Right lobe of liver (tissue), 6 donors: ENCODE measurements at places on chromosomes 1 and 21.

DNA sequence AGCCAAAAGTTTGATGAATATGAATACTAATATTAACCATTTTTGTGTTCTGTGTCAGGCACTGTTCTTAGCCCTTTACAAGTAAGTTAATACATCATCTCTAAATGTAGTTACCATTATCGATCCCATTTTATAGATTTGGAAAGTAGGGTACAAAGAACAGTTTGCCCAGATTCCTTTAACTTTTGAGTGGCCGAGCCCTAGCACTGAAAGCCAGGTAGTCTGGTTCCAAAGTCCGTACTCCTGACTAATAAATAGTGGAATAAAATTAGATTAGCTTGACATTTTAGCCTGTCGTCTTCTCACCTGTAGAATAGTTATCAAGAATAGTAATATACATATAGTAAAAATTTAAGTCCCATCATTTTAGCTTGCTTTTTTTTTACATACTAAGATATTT is 70.6 kb downstream of the PTBP2 start:
- DNase-seq = no peak

DNA sequence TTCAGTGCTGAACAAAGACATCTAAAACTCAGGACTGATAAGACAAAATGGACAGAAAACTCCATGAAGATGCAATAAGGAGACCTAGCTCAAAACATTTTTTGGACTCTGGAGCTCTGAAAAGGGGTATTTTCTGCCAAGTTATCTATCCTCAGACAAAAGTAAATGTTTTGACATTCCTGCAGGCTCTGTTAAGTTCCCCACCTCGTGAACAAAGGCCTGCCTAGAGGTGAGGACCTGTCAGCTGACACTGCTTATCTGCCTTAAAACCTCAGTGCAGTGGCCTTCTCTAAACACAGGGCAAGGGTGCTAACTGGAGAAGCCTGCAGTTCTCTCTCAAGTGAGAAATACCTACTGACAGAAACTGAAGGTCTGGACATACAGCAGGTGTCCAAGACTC is 41.1 kb downstream of the COLGALT2 start:
- DNase-seq = no peak

GRCh38 chr21:45640001-45640887 is 3.3 kb upstream of the PCBP3 start:
- no peak for DNase-seq

- DNase-seq = no peak
These were observed 269.4 kb downstream of the BACH1 start for GRCh38 chr21:29568020-29568697.

DNA sequence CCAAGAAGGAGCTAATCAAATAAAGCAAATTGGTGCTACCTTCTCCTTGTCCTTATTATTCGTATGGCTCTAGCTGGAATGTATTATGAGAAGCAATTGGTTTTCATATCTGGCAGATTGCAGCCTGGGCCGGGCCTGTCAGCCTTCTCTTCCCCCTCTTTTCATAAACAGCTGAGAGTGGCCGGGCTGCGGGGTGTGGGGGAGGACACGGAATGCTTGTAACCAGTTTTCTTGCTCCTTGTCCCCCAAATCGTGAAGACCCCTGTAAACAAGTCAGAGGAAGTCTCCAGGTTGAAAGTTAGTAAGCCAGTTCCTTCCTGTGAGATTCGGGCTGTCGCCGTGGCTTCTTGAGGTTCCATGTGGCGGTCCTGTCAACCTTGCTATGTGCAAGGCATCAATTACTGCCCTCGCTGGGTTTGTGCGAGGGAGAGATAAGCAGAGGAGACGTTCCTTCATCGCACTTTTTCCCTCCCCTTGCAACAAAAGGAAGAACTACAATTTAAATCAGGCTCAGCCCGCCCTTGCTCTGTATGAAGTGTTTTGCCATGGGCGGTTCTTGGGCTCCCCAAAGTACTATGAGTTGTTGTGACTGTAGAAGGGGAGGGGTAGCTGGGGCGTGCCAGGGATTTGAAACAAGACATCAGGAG is 450.7 kb downstream of the CAMTA1 start:
- DNase-seq = no peak

DNA sequence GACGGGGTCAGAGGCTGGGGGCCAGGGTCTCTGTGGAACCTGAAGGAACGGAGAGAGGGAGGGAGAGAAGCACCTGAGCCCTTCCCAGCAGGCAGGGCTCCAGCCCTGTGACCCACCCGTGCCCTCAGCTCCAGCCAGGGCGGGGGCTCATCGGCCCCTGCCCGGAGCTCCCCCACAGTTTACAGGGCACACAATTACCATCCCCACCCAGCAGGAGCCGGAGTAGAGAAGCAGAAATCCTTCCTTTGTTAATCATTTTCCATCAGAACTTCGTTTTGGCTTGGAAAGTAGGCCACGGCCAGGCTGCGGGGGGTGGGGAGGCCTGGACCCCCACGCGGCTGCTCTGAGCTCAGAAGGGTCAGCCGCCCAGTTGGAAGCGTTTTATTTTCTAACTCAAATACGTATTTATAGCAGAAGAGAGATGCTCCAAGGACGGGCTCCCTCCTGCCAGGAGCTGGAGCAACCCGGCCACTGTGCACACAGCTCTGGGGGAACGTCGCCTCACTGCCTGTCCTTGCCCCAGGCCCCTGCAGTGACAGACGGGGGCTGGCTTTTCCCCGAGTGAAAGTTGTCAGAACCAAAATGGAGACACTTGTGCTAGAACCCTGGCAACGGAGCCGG is 42.7 kb upstream of the ADARB1 start:
- DNase-seq = no peak

DNA sequence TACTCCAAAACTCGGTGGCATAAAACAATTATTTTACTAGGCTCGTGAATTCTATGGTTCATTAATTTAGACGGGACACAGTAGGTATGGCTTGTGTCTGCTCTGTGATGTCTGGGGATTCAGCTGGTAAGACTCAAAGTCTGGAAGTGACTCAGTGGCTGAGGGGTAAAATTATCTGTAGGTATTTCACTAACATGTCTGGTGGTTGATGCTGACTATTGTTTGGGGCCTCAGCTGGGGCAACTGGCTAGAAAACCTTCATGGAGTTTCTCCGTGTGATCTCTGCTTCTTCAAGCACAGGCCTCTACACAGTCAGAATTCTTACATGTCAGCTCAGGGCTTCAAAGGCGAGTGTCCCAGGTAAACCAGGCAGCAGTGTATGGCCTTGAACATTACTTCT is 41.2 kb upstream of the KLF17 start:
- DNase-seq = no peak

GRCh38 chr1:159275891-159276290 is 26.2 kb upstream of the FCER1A start:
- no peak for DNase-seq

DNA sequence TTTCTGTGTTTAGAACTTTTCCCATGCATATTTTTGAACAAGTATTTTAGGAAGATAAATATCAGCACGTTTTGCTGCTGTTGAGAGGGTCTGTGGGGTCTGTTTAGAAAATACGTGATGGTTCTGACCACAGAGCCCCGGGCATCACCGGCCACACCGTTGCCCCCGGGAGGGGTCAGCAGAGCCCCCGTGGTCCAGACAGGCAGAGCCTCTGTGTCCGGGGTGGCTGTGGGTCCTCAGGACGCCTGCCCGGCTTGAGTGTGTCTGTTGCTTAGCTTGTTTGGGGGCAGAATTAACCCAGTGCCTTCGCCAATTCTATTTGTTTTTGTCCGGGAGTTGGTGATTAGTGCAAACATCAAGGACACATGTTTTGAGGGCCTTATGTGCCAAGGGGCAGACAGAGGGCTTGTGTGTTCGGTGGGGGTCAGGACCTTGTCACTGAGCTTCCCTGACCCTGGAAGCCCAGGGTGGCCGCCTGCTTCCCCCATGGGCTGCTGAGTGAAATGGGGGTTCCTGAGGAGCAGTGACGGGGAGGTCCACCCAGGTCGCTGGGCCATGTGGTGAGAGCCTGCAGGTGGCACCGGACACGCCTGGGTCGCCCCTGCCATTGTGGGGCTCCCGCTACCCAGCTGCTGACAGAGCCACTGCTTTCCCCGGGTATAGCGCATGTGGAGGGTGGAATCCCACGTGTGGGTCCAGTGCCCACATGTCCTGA is 122.2 kb downstream of the SIK1 start:
- DNase-seq = peak; percentile 50

GRCh38 chr1:200332716-200333115 is 77.1 kb downstream of the ZNF281 start:
- no peak for DNase-seq

DNA sequence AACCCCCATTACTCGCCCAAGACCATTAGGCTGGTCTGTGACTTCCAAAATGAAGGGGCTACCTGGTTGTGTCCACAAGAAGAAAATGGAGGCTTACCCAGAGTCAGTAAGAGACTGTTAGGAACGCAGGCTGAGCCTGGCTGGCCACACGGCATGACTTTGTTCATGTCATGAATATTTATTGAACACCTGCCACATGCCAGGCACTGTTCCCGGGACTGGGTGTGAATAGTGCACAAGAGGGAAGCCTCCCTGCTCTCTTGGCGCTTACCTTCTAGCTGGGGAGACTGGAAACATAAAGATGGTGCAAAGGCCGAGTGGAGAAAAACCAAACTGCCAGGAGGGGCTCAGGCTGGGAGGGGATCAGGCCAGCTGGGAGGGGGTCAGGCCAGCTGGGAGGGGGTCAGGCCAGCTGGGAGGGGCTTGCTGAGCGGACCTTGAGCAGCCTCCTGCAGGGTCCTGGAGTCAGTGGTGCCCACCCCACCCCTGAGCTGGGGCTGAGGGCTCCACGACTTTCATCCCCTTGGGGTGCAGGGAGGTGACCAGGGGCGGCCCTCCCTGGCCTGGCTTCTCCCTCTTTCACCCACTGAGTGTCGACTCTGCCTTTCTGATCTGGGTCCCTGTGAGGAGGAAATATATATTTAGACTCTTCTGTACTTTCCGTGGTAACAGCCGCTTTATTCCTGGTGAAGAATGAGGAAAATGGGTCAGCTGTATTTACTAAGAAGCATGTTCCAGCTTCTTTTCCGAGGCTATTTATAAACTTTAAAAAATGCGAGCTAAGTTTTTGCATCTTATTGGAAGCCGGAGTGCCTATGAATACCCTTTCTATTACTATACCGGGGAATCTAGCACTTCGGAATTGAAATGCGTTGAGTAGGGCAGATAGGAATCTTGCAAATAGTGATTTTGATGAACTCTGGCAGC is 139.0 kb downstream of the CAMTA1 start:
- no peak for DNase-seq

GRCh38 chr1:154324669-154325582 is at the start of gene ATP8B2:
Gene ATP8B2, plus strand, starts transcription at chr1:154325525. Its CDS starts 2,617 bp downstream, at chr1:154328142.
- DNase-seq = peak; percentile 72

DNA sequence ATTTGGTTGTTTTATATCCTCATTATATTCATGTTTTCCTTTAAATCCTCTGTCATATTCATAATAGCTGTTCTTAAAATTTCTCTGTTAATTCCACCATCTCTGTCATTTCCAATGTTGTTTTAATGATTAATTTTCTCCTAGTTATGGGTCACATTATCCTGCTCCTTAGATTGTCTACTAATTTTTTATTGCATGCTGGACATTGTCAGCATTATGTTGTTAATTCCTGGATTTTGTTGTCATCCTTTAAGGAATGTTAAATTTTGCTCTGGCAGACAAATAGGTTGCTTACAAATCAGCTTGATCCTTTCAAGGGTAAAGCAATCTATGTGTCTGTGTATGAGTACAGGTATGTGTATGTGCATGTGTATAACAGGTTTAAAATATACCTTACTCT is 393.8 kb upstream of the POU3F1 start:
- no peak for DNase-seq

DNA sequence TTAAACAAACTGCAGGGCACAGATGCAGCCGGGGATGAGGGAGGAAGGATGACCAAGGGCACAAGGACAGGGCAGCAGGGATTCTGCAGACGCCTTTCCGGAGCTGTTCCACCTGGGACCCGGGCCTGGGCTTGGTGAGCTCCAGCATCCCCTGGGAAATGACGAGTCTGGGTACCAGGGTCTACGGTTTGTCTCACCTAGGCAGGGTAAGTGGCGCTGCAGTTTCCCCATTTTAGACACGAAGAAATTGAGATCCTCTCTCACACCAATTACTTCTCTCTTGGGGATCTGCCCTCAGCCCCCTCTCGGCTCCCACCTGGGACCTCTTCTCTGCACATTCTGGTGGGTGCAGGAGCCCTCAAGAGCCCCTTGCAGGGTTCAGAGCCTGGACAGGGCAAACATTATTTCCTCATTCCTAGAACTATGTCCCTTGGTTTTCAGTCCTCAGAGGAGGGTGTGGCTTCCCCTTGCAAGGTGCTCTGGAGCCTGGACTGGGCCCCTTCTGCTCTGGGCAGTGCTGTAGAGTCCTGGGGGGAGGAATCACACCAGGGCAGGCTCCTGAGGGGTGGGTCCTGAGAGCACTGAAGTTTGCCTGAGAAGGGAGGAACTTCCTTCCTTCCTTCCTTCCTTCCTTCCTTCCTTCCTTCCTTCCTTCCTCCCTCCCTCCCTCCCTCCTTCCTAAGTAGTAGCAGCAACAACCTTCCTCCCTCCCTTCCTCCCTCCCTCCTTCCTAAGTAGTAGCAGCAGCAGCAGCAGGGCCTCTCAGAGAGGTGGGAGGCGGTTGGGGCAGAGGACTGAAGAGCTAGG is 16.0 kb downstream of the RAP1GAP start:
- DNase-seq = no peak

GRCh38 chr1:33741749-33742148 is 122.1 kb upstream of the HMGB4 start:
- no peak for DNase-seq

GRCh38 chr21:15775981-15776380 is 46.2 kb downstream of the USP25 start:
- no peak for DNase-seq

- DNase-seq = no peak
These were observed 60.4 kb downstream of the UBE2U start for GRCh38 chr1:64263856-64264255.

DNA sequence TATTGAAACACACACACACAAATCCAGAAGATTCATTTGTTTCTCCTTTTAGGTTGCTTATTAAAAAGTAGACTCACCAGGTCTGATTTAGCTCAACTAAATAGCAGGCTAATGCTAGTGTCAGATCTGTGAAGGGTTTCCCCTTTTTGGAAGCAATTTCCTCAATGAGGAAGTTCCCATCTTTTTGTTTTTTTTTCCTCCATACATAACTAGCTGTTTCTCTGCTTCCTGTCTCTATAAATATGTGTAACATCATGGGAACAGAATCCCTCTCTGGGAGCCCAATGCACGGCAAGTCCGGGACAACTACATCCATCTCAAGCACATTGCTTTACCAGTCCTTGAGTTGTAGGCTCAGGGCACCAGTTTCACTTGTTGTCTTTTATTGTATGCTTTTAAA is 1421.1 kb downstream of the PLA2G4A start:
- no peak for DNase-seq

GRCh38 chr1:67436511-67437055 is 6.4 kb upstream of the SERBP1 start:
- DNase-seq = no peak

DNA sequence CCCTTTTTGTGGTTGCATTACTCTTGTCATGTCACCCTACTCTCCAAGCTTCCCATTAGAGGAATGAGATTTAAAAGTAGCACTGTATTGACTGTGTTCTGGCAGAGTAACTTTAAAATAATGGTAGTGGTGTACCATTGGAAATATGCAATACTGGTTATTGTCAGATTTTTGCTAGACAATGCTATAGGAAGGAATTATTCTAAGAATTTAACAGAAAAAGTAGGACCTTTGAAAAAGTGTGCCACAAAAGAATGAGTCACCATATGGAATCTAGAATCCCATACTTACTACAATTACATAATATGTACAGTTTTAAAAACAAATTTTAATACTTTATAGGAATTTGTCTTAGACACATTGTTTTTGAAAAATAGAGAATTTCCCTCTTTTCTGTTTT is 13.8 kb downstream of the MIER1 start:
- no peak for DNase-seq
